8988T (cell line): ENCODE measurements at places on chromosomes 16 and 17.

- DNase-seq = no peak
Measured at GRCh38 chr16:19330841-19331397, 45.4 kb downstream of the CLEC19A start.

DNA sequence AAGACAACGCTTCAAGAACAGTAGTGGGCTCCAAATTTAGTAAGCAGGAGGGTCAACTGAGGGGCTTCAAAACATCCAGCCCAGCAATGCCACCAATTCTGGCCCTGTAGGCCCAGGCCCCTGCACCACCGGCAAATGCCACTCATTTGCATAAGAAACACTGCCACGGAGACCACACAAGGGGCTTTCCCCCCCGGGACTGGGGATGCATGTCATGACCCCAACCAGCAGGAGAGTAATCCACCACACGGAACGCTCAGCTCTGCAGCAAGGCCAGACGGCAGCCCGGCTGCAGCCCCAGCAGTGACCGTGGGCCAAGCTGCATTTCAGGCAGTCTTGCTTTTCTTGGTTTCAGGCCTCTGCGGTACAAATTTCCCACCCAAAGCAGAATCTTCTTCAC is 14.1 kb downstream of the TMEM11 start:
- no peak for DNase-seq

GRCh38 chr17:61310590-61310989 is 89.1 kb upstream of the TBX2 start:
- no peak for DNase-seq

GRCh38 chr16:58345574-58346354 is 46.5 kb upstream of the GINS3 start:
- DNase-seq = no peak

- DNase-seq = no peak
Measured at GRCh38 chr17:65389949-65390348, 171.5 kb downstream of the AXIN2 start.

- peak; percentile 17 for DNase-seq
Measured at GRCh38 chr16:74107795-74108610, 188.6 kb upstream of the PSMD7 start.

DNA sequence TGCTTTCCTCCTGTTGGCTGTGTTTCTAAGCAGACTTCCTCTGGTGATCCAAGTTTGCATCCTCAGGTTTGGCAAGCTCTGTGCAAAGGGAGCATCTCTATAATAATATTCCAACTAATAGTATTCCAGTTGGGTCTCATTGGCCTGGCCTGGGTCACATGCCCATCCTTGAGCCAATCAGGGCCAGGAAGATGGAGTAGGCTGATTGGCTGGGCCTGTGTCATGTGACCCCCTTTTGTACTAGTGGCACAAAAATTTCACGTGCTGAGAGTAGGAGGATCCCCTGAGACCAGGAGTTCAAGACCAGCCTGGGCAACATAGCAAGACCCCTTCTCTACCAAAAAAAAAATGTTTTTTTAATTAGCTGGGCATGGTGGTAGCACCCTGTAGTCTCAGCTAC is 35.2 kb upstream of the MLYCD start:
- DNase-seq = no peak

- DNase-seq = no peak
Measured at GRCh38 chr16:52066962-52067361, 480.0 kb downstream of the TOX3 start.

DNA sequence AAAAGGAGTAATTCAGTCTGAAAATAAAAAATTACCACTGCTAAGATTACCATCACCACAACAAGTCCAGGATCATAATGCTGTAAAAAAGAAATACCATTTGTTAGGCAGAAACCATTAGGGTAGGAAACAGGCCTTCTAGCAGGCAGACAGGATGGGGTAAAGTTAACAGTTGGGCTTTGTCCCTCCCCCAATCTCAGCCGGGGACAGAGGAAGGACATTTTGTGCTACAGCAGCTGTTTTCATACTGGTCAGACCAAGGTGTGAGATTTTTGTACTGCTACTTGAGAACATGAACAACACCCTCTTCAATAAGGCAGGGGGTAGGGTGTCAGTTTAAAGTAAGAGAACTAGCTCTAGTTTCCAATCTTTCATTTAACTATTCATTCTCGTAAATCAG is 49.2 kb upstream of the ITGA2B start:
- DNase-seq = no peak

DNA sequence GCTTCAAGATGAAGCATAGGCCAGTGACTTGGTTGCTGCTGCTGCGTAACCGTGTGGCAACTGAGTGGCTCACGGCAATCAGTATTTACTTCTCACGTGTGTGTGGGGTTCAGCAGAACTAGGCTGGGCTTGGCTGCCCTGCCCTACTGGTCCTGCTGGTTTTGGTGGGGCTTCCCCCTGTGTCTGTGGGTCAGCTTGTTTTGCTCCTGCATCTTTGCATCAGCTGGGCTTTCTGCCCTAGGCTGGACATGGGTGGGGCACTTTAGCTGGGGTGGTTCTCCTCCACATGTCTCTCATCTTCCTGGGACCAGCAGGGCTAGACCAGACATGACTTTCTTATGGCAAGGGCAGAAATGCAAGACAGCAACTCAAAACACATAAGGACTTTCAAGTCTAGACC is 550.5 kb downstream of the MAF start:
- DNase-seq = no peak
